ENCODE measurements at places on chromosomes 1 and 21.

DNA sequence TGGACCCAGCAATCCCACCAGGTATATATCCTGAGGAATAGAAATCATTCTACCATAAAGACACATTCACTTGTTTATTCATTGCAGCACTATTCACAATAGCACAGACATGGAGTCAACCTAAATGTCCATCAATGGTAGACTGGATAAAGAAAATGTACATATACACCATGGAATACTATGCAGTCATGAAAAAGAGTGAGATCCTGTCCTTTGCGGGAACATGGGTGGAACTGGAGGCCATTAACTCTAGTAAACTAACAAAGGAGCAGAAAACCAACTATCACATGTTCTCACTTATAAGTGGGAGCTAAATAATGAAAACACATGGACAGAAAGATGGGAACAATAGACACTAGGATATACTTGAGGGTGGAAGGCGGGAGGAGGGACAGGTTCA lies 36.1 kb upstream of the PRKACB start:
- no peak for DNase-seq

GRCh38 chr21:42543106-42543847 lies 29.6 kb downstream of the SLC37A1 start:
- no peak for DNase-seq

DNA sequence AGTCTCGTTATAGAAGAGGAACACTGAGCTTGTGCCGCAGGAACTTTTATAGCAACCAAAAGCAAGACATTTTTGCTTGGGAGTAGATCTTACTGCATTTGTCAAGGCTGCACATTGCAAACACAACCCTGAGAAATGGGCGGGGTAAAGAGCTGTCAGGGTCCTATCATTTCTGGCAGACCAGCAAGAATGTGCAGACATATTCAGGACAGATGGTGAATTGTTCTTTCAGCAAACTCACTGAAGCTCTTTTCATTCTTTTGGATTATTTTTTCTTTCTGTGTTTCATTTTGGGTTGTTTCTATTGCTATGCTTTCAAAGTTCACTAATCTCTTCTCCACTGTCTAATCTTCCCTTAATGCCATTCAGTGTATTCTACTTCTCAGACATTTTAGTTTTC lies 5.1 kb upstream of the ACTN2 start:
- DNase-seq, result no peak

DNA sequence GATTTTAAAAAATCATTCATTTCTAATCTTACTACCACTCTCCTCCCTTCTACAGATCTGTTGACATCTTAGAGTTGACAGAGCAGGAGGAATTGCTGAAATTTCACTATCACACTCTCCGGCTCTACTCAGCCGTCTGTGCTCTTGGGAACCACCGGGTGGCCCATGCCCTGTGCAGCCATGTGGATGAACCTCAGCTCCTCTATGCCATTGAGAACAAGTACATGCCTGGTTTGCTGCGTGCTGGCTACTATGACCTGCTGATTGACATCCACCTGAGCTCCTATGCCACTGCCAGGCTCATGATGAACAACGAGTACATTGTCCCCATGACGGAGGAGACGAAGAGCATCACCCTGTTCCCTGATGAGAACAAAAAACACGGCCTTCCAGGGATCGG lies 276.7 kb downstream of the ZP4 start:
- no peak for DNase-seq

- no peak for DNase-seq
These were observed 400.6 kb downstream of the NTNG1 start for GRCh38 chr1:107541412-107541811.

GRCh38 chr1:87449348-87449963 lies 120.8 kb downstream of the LMO4 start:
- peak; percentile 76 for DNase-seq
